ENCODE measurements at places on chromosomes 2 and 18. TPM values are rescaled to one million over a fixed set of nuclear protein-coding genes. Genes with fewer than 3 reads are reported as not detected.

GPN1 gene
- total RNA-seq: 34.2 TPM

ITGA4 gene
- total RNA-seq: 207 TPM

ALPP gene
- total RNA-seq: not detected

CAVIN2 gene
- not detected for total RNA-seq

TRPM8 gene
- total RNA-seq: not detected

GREB1 gene
- total RNA-seq: 0.43 TPM

SERPINB5 gene
- total RNA-seq: not detected

PPP1R1C gene
- total RNA-seq: not detected

ATOH8 gene
- not detected for total RNA-seq

CHRNG gene
- total RNA-seq: not detected

STAMBP gene
- 39.9 TPM for total RNA-seq

SCN9A gene
- 0.26 TPM for total RNA-seq

NPHP1 gene
- total RNA-seq: 0.13 TPM

REG1B gene
- total RNA-seq: not detected

TMEM37 gene
- not detected for total RNA-seq

LYPD6B gene
- total RNA-seq: not detected

CCDC85A gene
- total RNA-seq: not detected

KYNU gene
- total RNA-seq: not detected

ALPI gene
- not detected for total RNA-seq

EVX2 gene
- total RNA-seq: not detected

SLC8A1 gene
- total RNA-seq: 0.34 TPM

DSC2 gene
- not detected for total RNA-seq

NT5DC4 gene
- not detected for total RNA-seq

DCTN1 gene
- total RNA-seq: 111 TPM

CSRNP3 gene
- total RNA-seq: not detected

C18orf54 gene
- 7.1 TPM for total RNA-seq

RTTN gene
- 16.2 TPM for total RNA-seq

ZSWIM2 gene
- not detected for total RNA-seq

SUCLG1 gene
- 71.5 TPM for total RNA-seq

NYAP2 gene
- total RNA-seq: not detected

POTEI gene
- total RNA-seq: not detected

LBX2 gene
- 0.35 TPM for total RNA-seq

ABCG8 gene
- total RNA-seq: not detected

IGFBP2 gene
- total RNA-seq: 36.2 TPM

LRRTM4 gene
- not detected for total RNA-seq

TMX3 gene
- 58.6 TPM for total RNA-seq
